ENCODE measurements at places on chromosomes 12 and 14. TPM values are rescaled to one million over a fixed set of nuclear protein-coding genes. Genes with fewer than 3 reads are reported as not detected.

DNA sequence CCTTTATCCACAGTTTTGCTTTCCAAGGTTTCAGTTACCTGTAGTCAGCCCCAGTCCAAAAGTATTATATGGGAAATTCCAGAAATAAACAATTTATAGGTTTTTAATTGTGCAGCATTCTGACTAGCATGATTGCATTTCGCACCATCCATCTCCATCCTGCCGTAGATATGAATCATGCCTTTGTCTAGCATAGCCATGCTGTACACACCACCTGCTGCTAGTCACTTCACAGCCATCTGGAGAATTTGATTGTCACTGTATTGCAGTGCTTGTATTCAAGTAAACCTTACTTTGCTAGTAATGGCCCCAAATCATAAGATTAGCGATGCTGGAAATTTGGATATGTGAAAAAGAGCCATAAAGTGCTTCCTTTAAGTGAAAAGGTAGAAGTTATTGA, 36.0 kb downstream of the MUCL1 start:
- DNase-seq = no peak
- no peaks in the 10 kb centered on the region for H3K36me3 ChIP-seq
- no peaks in the 10 kb centered on the region for H3K27me3 ChIP-seq
- no peaks in the 10 kb centered on the region for H3K4me1 ChIP-seq

- H3K36me3 ChIP-seq = no peaks in the 10 kb centered on the region
- no peak overlapping the region for H3K27ac ChIP-seq
- H3K4me3 ChIP-seq = no peak overlapping the region
Observed at GRCh38 chr12:59004456-59004855, 84.2 kb upstream of the LRIG3 start.

GRCh38 chr12:102426599-102427542, 53.5 kb downstream of the IGF1 start:
- no peaks in the 10 kb centered on the region for H3K27me3 ChIP-seq
- no peak for DNase-seq
- H3K4me1 ChIP-seq = peaks cover 19% of the 10 kb centered on the region
- no peaks in the 10 kb centered on the region for H3K36me3 ChIP-seq

DNA sequence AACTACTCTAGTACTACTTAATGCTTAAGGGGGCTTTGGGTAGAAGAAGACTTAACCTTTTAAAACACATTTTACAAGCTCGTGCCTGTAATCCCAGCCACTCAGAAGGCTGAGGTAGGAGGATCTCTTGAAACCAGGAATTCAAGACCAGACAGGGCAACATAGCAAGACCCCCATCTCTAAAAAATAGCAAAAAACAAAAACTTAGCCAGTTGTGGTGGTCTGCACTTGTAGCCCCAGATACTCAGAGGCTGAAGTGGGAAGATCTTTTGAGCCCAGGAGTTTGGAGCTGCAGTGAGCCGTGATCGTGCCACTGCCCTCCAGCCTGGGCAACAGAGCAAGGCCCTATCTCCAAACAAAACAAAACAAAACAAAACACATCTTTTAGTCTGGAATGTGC, 39.7 kb upstream of the PARP11 start:
- H3K4me1 ChIP-seq = no peaks in the 10 kb centered on the region
- no peaks in the 10 kb centered on the region for H3K36me3 ChIP-seq
- no peaks in the 10 kb centered on the region for H3K27me3 ChIP-seq
- H3K27ac ChIP-seq = no peak overlapping the region

DNA sequence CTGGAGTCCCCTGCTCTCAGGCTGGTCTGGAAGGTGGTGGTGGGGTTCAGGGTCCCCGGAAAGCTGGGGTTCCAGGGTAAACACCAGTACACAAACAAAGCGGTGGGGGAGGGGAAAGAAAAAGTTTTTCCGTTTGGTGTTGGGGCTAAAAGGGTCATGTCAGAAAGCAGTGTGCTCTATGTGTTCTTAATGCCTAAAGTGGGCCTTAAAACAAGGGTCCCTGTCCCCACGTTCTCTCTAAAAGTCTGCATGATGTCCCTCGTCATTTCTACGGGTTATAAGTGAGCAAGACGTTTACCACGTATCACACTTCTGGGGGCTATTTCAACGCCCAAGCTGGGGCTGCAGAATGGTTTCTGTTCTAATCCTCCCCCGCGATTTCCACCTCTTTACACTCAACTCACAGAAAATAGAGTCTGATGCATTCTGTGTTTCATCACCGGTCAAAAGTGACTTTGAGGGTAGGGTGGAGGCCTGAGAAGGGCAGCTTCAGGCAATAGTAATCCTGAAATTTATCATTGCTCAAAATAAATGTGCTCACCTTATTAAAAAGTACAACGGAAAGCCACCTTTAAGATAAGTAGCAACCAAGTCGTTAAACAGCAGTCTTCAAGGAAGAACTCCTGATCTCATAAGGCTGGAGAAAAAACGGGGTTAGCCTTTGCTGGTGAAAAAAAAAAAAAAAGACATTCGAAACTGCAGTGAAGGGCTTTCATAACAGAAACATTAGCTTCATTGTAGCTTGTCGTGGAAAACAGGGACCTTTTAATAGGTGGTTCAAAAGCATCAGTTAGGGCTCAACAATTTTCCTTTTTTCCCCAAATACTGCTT, 63.9 kb upstream of the PTGR2 start:
- H3K27me3 ChIP-seq = no peaks in the 10 kb centered on the region
- no peak for DNase-seq
- H3K4me1 ChIP-seq = peaks cover 76% of the 10 kb centered on the region
- H3K4me3 ChIP-seq = peak overlapping the region; percentile 89
- peak overlapping the region; percentile 99 for H3K27ac ChIP-seq

DNA sequence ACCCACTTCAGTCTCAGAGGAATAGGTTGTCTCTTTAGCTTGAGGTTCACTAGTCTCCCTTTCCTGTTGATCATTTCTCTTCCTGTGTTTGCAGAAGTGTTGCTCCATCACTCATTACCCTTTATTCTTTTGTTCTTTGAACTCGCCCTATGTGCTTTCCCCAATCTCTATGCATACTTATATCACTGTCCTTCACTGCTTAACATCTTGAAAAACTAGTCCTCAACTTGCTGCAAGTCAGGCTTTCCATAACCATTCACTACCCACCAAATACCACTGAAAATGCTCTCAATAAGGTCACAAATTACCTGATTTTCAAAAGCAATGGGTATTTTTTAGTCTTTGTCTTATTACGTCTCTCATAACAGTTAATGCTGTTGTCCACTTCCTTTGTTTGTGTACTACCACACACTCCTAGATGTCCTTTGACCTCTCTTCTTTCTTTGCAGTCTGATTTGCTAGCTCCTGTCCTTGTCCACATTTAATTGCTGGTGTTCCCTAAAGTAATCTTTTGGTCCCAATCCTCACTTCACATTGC, 80.8 kb downstream of the RIC8B start:
- H3K36me3 ChIP-seq = peaks cover 22% of the 10 kb centered on the region
- H3K27me3 ChIP-seq = no peaks in the 10 kb centered on the region
- no peak overlapping the region for H3K27ac ChIP-seq
- no peak overlapping the region for H3K4me3 ChIP-seq

GRCh38 chr14:69688299-69688649, 76.9 kb downstream of the SUSD6 start:
- no peak overlapping the region for H3K27ac ChIP-seq

DNA sequence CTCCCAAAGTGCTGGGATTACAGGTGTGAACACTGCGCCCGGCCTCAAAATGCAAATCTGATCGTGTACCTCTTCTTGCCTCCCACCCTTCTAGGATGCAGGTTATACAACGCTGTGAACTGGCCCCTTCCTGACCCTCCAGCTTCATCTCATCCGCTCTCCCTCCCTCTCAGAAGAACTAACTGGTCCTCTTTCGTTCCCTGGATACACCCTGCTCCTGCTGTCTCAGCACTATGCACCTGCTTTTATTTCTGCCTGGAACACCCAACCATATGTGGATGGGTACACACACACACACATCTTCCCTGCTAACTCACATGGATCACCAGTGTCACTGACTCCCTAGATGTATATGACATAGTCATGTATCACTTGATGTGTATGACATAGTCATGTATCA, 56.1 kb upstream of the VASH1 start:
- H3K27ac ChIP-seq = no peak overlapping the region
- peak; percentile 21 for DNase-seq
- no peaks in the 10 kb centered on the region for H3K4me1 ChIP-seq
- no peaks in the 10 kb centered on the region for H3K36me3 ChIP-seq
- H3K4me3 ChIP-seq = no peak overlapping the region

GRCh38 chr12:70048521-70049250, 194.5 kb upstream of the CNOT2 start:
- no peaks in the 10 kb centered on the region for H3K36me3 ChIP-seq
- H3K27me3 ChIP-seq = no peaks in the 10 kb centered on the region
- H3K4me3 ChIP-seq = no peak overlapping the region
- no peak overlapping the region for H3K27ac ChIP-seq

- no peaks in the 10 kb centered on the region for H3K4me1 ChIP-seq
- DNase-seq = no peak
- H3K4me3 ChIP-seq = no peak overlapping the region
- no peaks in the 10 kb centered on the region for H3K36me3 ChIP-seq
- H3K27ac ChIP-seq = no peak overlapping the region
- H3K27me3 ChIP-seq = no peaks in the 10 kb centered on the region
Observed at GRCh38 chr14:39873791-39874190, 441.6 kb upstream of the FBXO33 start.

- no peak overlapping the region for H3K27ac ChIP-seq
- no peak for DNase-seq
- no peak overlapping the region for H3K4me3 ChIP-seq
- H3K4me1 ChIP-seq = peaks cover 13% of the 10 kb centered on the region
- no peaks in the 10 kb centered on the region for H3K27me3 ChIP-seq
Observed at GRCh38 chr12:946212-946611, 3.3 kb downstream of the RAD52 start.

- no peak for DNase-seq
- peaks cover 12% of the 10 kb centered on the region for H3K4me1 ChIP-seq
- H3K27me3 ChIP-seq = no peaks in the 10 kb centered on the region
- no peak overlapping the region for H3K27ac ChIP-seq
Observed at GRCh38 chr12:106953352-106954250, 2.1 kb upstream of the TMEM263 start.

DNA sequence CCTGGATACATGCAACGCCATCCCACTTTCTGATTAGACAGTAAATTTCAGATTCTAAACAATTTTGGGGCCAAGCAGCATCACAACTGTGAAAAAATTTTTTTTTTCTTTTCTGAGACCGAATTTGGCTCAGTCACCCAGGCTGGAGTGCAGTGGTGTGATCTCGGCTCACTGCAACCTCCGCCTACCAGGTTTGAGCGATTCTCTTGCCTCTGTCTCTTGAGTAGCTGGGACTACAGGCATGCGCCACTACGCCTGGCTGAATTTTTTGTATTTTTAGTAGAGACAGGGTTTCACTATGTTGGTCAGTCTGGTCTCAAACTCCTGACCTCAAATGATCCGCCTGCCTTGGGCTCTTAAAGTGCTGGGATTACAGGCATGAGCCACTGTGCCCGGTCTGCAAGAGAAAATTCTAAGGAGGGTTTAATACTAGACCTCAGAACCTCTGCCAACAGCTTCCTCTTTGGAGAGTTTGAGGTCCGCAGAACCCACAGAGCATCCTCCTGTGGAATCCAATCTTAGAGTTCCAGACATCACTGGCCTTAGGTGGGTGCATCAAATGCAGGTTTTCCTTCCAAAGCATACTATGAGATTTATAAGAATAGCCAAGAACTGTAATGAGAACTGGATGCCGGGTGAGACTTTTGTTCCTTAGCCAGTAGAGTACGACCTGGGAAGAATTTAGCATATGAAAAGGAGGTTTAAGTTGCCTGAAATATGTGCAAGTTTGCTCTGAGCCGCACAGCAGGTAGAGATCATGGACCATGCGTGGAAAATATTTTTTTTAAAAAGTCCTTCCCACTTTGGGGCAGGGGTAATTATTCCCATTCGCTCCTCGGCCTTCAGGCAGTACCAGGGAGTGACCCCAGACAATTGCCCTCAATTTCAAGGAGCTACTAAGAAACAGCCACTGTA, 7.8 kb upstream of the PHC1 start:
- DNase-seq = no peak
- H3K27me3 ChIP-seq = no peaks in the 10 kb centered on the region
- peaks cover 9% of the 10 kb centered on the region for H3K4me1 ChIP-seq
- no peak overlapping the region for H3K4me3 ChIP-seq
- H3K27ac ChIP-seq = no peak overlapping the region

DNA sequence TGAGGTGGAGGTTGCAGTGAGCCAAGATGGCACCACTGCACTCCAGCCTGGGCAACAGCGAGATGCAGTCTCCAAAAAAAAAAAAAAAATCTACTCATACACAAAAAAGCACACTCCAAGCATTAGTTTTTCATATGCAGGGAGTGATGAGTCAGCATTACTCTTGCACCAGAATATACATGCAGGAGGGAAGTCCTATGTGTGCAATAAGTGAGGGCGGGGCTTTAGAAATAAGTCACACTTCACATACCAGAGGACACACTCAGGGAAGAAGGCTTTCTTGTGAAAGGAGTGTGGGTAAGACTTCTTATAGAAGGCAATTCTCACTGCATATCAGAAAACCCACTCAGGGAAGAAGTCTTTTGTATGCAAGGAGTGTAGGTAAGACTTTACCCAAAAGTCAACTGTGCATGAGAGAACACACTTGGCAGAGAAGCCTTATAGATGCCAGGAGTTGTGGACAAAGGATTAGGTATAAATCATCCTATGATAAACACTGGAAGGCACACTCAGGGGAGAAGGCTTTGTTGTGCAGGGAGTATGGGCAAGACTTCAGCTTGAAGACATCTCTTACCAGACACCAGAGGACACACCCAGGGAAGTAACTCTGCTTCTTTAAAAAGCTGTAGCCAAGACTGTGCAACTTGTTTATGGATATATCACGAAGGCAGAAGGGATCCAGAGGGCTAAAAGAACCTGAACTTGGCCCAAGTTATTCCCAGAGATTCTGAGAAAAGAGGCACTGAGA, 50.5 kb downstream of the ATF7 start:
- H3K4me3 ChIP-seq = no peak overlapping the region
- H3K27ac ChIP-seq = peak overlapping the region; percentile 51

GRCh38 chr14:68308726-68309520, 483.9 kb downstream of the ZFP36L1 start:
- H3K27me3 ChIP-seq = no peaks in the 10 kb centered on the region
- H3K27ac ChIP-seq = peak overlapping the region; percentile 77
- DNase-seq = no peak
- no peak overlapping the region for H3K4me3 ChIP-seq
- H3K4me1 ChIP-seq = peaks cover 49% of the 10 kb centered on the region
- no peaks in the 10 kb centered on the region for H3K36me3 ChIP-seq

- no peak for DNase-seq
- H3K4me3 ChIP-seq = no peak overlapping the region
- peaks cover 27% of the 10 kb centered on the region for H3K4me1 ChIP-seq
- no peaks in the 10 kb centered on the region for H3K27me3 ChIP-seq
- H3K36me3 ChIP-seq = no peaks in the 10 kb centered on the region
- no peak overlapping the region for H3K27ac ChIP-seq
Observed at GRCh38 chr14:90600619-90601018, 203.8 kb downstream of the CALM1 start.

GRCh38 chr14:64728856-64729255, 24.6 kb downstream of the PLEKHG3 start:
- no peak overlapping the region for H3K4me3 ChIP-seq
- peaks cover 32% of the 10 kb centered on the region for H3K36me3 ChIP-seq
- DNase-seq = no peak
- no peak overlapping the region for H3K27ac ChIP-seq
- H3K4me1 ChIP-seq = peaks cover 27% of the 10 kb centered on the region

- peaks cover 8% of the 10 kb centered on the region for H3K4me1 ChIP-seq
- peaks cover 5% of the 10 kb centered on the region for H3K27me3 ChIP-seq
- no peak for DNase-seq
- H3K27ac ChIP-seq = no peak overlapping the region
- no peaks in the 10 kb centered on the region for H3K36me3 ChIP-seq
- H3K4me3 ChIP-seq = no peak overlapping the region
Observed at GRCh38 chr14:104550340-104550860, 29.2 kb upstream of the C14orf180 start.

Gene FAM90A1
- not detected for total RNA-seq

Gene SDR9C7
- not detected for total RNA-seq

Gene KRT85
- total RNA-seq = not detected

Gene JAG2
- total RNA-seq = 5.0 TPM

Gene LRCOL1
- not detected for total RNA-seq

Gene TDG
- total RNA-seq = 16.4 TPM
